ENCODE measurements at places on chromosomes 2 and 18. TPM values are rescaled to one million over a fixed set of nuclear protein-coding genes. Genes with fewer than 3 reads are reported as not detected.

IL37 gene
- not detected for total RNA-seq

IHH gene
- total RNA-seq: not detected

SERPINB11 gene
- 2.1 TPM for total RNA-seq

PROM2 gene
- 184 TPM for total RNA-seq

PTGR3 gene
- 16.9 TPM for total RNA-seq

MATN3 gene
- 0.92 TPM for total RNA-seq

POMC gene
- total RNA-seq: 3.4 TPM

ZNF407 gene
- total RNA-seq: 8.6 TPM

HOXD8 gene
- not detected for total RNA-seq

XIRP2 gene
- 0.03 TPM for total RNA-seq

FSHR gene
- total RNA-seq: not detected

ELAC1 gene
- 8.9 TPM for total RNA-seq

ITGB6 gene
- 33.4 TPM for total RNA-seq

FOXI3 gene
- not detected for total RNA-seq

WNT6 gene
- total RNA-seq: 0.73 TPM

BCL2 gene
- total RNA-seq: 3.7 TPM

LOXL3 gene
- total RNA-seq: 3.2 TPM

ZNF892 gene
- 4.7 TPM for total RNA-seq

CRIM1 gene
- total RNA-seq: 107 TPM

TUBA3E gene
- not detected for total RNA-seq

INSIG2 gene
- 5.2 TPM for total RNA-seq

TDRD15 gene
- total RNA-seq: not detected

PELI1 gene
- total RNA-seq: 40.4 TPM

YWHAQ gene
- 287 TPM for total RNA-seq

ACAA2 gene
- 7.9 TPM for total RNA-seq

PPP1R1C gene
- not detected for total RNA-seq

CPLX4 gene
- total RNA-seq: not detected

BMP10 gene
- not detected for total RNA-seq

KCNF1 gene
- not detected for total RNA-seq

CD207 gene
- total RNA-seq: 0.35 TPM

HTR2B gene
- 0.76 TPM for total RNA-seq

GPR45 gene
- total RNA-seq: not detected

INPP4A gene
- 7.4 TPM for total RNA-seq

ALLC gene
- not detected for total RNA-seq

GPR39 gene
- total RNA-seq: 1.1 TPM

PDE1A gene
- 2.3 TPM for total RNA-seq

RESP18 gene
- total RNA-seq: not detected

CRYBA2 gene
- not detected for total RNA-seq

PPIL3 gene
- total RNA-seq: 31.5 TPM

All from esophagus squamous epithelium (tissue), 5 donors.